ENCODE measurements at places on chromosomes 2 and 18. TPM values are rescaled to one million over a fixed set of nuclear protein-coding genes. Genes with fewer than 3 reads are reported as not detected.

VAMP5 gene
- total RNA-seq: 72.0 TPM

SLC30A3 gene
- total RNA-seq: not detected

RAB12 gene
- total RNA-seq: 15.2 TPM

BIN1 gene
- 125 TPM for total RNA-seq

MOCOS gene
- total RNA-seq: 0.21 TPM

CABYR gene
- 1.1 TPM for total RNA-seq

NTSR2 gene
- not detected for total RNA-seq

CPLX4 gene
- total RNA-seq: not detected

NEU4 gene
- 0.31 TPM for total RNA-seq

NOL4 gene
- not detected for total RNA-seq

SULT1C2 gene
- not detected for total RNA-seq
